ENCODE measurements at places on chromosomes 2 and 18.

DNA sequence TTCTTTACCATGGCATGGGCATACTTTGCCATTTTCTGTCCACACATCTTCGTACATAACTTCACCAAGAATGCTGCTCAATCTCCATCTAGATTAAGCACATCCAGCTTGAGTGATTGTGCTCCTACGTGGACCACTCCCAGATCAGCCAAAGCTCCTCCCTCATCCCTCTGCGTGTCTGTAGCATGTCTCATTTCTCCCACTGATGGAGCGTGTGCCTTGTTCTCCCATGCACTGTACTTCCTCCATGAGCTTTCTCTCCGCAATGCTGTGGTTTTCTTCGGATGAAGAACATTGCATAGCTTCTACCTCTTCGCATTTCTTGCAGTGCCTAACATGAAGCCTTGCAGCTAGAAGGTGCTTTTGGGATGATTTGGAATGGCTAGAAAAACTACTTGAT lies 13.5 kb downstream of the CCL20 start:
- DNase-seq: no peak

DNA sequence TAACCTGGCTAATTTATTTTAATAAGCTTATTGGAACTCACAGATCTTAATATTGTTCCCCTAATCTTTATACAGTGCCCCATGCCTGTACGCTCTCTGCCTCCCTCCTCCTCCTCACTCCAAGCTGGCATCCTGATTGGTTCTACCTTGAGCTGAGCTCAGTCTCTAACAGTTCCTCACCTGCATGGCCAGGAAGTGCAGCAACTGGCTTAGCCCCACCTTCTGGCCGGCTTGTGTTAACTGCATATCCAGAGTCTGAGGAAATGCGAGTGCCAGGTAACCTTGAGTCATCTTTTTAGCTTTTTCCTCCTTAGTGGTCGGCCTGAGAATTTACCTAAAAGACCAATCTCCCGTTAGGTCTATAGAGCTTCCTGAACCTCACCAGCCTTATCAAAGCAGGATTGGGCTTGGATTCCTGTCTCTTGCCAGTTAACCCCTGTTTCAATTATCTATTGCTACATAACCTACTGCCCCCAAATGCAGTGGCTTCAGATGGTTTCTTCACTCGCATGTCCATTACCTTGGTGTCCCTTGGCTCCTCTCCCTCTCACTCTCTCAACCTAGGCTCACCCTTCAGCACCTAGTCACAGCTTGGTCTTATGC lies 89.5 kb upstream of the STK39 start:
- no peak for DNase-seq

DNA sequence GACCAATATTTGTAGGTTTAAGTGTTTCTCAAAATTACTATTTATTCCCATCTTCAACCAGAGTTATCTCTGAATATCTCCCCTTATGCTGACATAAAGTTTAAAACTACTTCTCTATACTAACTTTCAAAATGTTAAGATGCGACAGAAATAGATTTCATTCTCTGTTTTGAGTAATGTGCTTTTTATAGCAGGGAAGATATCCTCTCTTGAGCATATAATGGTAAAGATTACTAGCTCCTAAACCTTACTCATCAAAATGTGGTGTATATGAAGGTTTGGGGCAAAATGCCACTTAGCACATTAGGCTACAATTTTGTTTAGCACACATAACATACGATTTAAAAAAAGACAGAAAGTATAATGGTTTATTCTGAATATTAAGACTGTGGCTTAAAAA lies 54.4 kb downstream of the CWC22 start:
- DNase-seq: no peak

- DNase-seq: no peak
Observed at GRCh38 chr2:62222674-62223073, 26.8 kb downstream of the B3GNT2 start.

- no peak for DNase-seq
Observed at GRCh38 chr2:120326066-120326465, 19.9 kb upstream of the INHBB start.

DNA sequence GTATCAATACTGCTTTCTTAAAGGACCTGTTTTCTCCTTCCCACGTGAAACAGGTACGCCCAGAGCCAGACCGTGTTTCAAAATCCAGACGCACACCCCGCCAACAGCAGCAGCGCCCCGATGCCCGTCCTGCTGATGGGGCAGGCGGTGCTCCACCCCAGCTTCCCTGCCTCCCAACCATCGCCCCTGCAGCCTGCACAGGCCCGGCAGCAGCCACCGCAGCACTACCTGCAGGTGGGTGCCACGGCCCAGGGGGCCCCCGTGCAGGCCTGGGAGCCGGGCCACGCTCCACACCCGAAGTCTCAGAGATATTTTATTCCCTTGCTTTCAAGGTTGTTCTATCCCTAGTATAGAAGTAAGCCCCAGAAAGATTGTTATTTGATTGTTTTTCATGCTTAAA lies 8.8 kb upstream of the RPL31 start:
- no peak for DNase-seq

DNA sequence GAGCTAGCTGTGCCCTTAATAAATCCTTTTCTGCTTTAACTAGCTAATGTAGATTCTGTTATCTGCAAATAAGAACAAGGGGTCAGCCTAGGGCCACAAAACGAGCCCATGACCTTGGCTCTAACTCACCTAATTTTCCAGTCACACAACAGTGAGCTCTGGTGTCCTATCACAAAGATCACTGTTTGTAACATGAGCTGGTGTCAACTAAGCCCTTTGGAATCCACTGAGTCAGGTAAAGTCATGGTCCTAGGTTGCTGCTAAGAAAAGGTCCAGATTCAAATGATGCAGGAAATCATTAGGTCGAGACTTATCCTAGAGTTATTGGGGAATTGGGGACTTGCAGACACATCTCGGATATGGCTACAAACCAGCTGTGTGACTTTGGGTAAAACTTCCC lies 49.9 kb downstream of the ST8SIA5 start:
- no peak for DNase-seq

DNA sequence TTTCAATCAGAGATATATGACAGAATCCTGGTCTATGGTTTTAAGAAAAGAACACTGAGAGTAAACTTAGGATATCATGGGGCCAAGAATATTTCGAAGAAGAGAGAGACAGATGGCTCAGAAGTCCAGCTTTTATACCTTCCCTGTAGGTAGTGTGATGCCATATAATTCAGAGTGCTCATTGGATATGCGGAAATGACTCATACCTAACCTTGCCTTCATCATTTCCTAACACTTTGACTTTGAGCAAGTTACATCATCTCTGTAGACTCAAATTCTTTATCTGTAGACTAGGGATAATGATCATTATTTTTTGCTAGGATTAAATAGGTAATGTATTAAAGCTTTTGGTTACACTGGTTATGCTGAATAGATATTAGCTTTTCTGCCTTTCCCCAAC lies 461.6 kb upstream of the CNTNAP5 start:
- DNase-seq: no peak

DNA sequence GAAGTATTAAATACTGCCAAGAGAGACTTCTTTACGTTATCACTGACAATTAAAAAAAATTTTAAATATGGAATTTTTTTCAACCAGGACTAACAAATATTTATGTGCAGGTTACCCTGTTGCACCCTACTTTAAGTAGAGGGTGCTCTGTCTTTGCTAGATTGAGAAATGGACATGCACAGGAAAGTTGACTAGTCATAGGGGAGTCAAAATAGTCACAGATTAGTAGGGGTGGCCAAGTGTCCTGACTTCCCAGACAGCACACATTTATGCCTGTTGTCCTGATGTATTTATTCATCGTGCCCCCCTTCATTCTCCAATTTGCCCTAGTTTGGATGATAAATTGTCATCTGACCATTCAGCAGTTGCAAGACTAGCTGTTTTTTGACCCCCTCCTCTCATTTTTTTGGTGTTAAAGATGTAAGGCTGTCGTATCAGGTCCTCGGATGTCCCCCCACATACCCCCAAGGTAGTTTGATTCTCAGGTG lies 20.3 kb downstream of the CAB39 start:
- DNase-seq: no peak

- peak; percentile 7 for DNase-seq
Observed at GRCh38 chr18:54269893-54270844, 852 bp downstream of the POLI start.

DNA sequence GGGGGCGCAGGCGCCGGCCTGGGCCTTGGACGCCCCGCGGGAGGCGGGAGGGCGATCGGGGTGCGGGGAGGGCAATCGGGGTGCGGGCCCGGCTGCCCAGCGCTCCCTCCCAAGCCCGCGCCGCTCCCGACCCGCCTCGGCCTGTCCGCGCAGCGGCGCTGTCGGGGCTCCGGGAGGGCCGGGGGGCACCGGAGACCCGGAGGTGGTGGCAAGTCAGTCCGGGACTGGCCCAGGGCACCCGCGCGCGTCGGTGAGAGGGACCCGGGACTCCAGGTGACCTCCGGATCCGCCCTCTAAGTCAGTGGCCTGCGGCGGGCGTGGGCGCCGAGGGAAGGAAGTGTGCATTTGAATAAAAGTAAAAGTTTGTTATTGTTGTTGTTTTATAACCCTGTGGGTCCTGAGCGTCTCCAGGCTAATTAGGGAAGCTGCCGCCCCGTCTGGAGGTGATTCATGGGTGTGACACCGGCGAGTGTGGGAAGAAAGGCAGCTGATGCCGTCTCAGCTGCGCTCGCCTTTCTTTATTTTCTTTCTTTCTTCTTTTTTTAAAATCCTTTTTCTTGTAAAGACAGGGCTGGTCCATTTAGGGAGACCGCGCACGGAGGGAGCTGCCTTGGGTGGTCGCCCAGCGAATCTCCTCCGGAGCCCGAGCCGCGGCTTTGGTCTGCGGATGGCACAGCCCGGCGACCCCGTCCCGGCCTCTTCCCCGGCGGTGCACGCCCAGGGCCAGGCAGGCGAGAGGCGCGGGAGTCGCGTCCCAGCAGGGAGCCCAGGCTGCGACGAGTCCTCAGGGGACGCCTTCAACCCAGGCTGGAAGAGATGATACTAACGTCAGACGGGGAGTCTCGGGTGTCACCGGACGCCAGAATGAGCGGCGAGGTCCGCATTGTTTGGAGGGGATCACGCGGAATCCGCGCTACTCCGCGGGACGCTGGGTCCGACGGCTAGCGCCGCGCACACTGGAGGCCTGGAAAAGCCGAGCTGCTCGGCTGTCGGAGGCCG lies 627 bp upstream of the CRACDL start:
- no peak for DNase-seq

- no peak for DNase-seq
Observed at GRCh38 chr2:184921676-184922075, 323.3 kb downstream of the ZNF804A start.

GRCh38 chr2:203763241-203763937 lies 57.0 kb downstream of the CD28 start:
- no peak for DNase-seq

GRCh38 chr18:22191923-22192322 lies 22.5 kb downstream of the GATA6 start:
- no peak for DNase-seq

DNA sequence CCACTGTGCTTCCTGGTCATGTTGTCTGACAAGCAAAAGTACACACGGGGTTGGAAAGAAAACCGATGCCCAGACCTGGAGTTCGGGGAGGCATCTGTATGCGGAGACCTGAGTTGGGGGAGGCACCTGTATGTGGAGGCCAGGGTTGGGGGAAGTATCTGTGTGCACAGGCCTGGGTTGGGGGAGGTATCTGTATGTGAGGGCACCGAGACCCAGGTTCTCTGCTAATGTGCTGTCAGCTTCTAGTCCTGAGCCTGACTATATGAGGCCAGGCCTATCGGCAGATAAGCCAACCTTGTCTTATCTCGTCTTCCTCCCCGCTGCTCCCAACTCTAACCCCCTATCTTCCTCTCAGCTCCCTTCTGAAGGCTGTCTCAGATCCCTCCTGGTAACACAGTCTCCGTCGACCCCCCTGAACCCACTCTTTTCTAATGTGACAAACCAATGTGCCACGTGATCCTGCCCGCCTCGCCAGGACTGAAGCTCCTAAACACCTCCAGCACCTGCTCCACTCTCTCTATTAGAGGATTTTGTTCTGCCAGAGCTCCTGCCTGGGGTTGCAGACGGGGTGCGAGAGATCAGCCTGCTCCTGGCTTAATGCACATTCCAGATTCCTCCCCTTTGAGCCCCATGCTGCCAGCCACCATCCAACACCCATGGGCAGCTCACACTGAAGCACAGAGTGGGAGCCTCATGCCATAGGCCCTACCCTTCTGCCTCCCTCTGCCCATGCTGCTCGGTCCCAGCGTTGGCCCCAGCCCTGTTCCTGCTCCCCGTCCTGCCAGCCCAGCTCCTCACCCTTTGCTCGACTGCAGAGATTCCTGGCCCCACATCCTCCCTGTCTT lies 188.4 kb downstream of the SH3BP4 start:
- no peak for DNase-seq

- no peak for DNase-seq
Observed at GRCh38 chr18:50848991-50849390, 29.2 kb upstream of the MRO start.

DNA sequence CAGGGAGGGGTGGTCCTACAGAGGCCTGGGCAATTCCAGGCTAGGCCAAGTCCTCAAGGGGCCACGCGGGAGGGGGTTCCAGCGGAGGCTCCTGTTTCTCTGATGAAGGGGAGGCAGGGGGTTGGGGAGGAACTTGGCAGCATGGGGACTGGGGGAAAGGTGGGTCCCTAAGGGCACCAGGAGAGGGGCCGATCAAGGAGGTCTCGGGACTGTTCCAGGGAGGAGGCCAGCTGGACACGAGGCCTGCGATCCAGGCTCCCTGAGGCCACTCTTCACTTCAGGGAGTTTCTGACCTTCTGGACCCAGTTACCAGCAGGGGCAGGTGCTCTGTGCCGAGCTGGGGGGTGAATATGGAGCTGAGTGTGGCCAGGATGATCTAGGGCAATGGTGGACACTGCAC lies 71.5 kb downstream of the ASB1 start:
- DNase-seq: no peak

- no peak for DNase-seq
Observed at GRCh38 chr2:72561621-72562318, 264.1 kb downstream of the EXOC6B start.

GRCh38 chr2:70596739-70597138 lies 43.1 kb upstream of the TGFA start:
- DNase-seq: no peak

GRCh38 chr2:66301022-66301766 lies 133.7 kb upstream of the MEIS1 start:
- DNase-seq: no peak

GRCh38 chr2:151757861-151758260 lies 23.6 kb upstream of the NEB start:
- DNase-seq: no peak

DNA sequence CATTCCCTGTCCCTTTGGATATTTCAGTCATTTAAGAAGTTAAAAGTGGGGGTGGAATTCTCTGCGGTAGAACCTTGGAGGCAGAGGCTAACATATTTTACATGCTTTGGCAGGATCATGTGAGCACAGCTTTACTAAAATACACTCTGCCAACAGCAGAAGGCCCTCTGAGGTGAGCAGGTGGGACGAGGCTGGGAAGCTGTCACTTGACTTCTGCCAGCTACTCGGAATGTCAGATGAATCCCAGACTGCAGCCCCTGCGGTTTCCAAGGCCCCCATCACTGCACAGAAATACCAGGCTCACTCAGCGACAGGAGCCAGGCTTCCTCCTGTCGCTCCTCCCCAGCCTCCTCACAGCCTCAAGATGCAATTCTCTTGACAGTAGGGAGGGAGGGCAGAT lies 220.9 kb upstream of the REV1 start:
- DNase-seq: peak; percentile 90

- DNase-seq: no peak
Observed at GRCh38 chr2:240213226-240213475, 72.7 kb upstream of the OTOS start.
